ENCODE measurements at places on chromosomes 3 and 15.

GRCh38 chr3:105360003-105360402 is 6.7 kb upstream of the ALCAM start:
- no peak for DNase-seq

GRCh38 chr3:54223063-54223462 is 100.7 kb downstream of the CACNA2D3 start:
- no peak for DNase-seq

GRCh38 chr3:143170074-143170473 is 50.5 kb downstream of the CHST2 start:
- DNase-seq: no peak

DNA sequence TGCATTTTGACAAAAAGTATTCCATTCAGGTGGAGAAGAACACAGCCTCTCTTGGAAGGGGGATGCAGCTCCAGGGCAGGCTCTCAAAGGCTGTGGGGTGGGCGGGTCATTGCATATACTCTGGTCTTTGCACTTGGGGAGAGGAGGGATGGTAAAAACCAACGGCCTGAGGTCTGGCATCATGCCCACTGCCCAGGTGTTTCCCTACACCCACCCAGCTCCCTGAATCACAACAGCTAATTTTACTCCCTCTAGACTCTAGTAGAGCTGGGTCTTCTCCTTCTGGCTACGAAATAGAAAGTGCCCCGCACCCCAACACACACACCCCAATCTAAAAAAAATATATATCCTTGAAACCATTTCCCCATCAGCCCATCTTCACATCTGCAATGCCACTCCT is 1.0 kb downstream of the MYLK start:
- DNase-seq: no peak

GRCh38 chr15:22979238-22980188 is 655 bp downstream of the CYFIP1 start:
- DNase-seq: no peak

DNA sequence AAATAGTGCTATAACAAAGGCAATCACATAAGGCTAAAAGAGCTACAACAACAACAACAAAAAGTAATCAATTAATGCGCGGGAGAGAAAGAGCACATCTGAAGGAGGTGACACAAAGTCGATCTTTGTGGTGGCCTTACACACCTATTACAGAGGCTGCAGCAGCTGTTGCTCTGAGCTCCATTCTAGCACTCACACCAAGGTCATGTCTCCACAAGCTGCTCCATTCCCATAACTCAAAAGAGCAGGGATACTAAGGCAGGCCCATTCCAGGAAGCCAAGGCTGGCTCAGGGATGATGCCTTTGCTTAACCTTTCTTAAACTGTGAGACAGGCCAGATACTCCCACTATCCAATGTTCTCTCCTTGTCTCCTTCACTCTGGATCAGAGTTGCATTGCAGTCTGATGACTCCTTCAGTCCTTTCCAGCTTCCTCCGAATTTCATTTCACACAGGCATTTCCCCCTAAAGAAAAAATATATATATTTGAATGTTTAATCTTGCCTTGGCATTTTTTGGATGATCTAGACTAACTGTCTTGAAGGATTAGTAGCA is 52.7 kb downstream of the SNTN start:
- no peak for DNase-seq

GRCh38 chr3:153029350-153029749 is 132.7 kb upstream of the RAP2B start:
- no peak for DNase-seq

- no peak for DNase-seq
These were observed 19.2 kb upstream of the MORF4L1 start for GRCh38 chr15:78853500-78853899.

DNA sequence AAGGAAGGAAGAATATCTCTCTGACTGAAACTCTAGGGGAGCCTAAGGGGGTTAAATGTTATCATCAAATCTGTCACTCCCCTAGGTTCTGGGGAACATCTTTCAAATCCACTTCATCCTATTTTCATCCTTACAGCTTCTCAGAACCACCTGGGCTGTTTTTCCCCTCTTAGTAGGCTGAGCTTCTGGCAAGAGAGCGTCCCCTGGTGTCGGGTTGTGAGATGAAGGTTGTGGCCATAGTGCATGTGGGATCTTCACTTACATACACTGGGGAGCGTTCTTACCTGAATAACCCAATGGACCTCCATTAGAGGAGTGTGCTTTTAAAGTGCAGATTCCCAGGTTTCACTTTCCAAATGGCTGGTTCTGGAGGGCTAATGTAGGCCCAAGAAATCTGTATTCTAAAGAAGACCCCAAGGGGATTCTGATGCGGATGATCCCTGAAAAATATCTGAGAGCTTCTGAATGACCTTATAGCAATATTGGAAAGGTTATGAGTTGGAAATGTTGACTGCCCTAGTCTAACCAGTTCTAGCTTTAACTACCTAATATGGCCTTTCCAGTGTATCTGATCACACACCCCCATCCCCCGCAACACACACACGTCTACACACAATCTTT is 663.7 kb downstream of the AGBL1 start:
- no peak for DNase-seq

GRCh38 chr3:18024715-18025114 is 282.3 kb upstream of the TBC1D5 start:
- no peak for DNase-seq

- no peak for DNase-seq
These were observed 107.9 kb downstream of the LRIG1 start for GRCh38 chr3:66392966-66393332.

GRCh38 chr15:71545223-71545760 is 265.1 kb upstream of the NR2E3 start:
- no peak for DNase-seq

DNA sequence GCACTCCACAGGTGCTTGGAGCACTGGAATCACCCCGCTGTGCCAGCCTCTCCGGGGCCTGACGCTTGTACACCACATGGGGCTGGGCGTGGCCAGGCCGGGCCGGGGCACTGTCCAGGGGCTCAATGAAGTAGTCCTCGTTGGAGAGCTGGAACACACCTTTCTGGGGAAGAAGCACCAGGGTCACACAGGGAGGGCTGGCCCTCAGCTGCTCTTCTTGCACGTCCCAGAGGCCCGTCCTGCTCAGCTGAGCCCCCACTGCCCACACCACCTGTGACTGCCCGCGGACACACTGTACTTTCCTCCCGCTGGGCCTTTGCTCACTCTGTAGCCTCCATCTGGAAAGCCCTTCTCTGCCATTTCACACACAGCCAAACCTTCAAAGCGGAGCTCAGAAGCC is 13.3 kb downstream of the ADAMTS7 start:
- DNase-seq: no peak

DNA sequence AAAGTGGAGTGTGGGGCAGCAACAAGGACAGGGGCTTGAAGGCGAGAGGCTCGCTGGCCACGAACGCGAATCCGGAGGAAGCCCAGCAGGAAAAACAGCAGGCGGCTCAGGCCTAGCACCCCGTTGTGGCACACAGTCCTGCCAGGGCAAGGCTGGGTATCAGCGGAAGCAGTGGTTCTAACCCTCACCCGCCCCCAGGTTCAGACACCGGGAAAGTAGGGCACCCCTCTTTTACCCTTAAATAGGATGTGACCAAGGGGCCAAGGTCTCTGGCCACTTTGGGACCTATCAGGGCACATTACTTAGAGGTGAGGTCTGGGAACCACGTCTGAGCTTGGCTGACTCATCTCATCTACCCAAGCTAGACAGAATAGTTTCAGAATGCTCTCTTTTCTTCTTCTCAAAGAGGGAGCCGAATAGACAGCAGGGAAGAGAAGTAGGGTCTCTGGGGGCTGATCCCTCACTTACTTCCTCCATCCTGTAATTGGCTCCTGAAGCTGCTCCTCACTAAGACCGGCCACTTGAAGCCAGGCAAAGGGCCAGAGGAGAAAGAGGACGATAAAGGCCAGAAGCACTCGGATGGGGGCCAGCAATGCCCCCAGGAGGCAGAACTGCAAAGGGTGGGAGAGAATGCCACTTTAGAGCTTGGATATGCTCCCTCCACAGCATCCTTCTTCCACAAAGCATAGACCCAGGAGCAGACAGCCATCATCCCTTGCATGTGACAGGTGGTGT is 1.7 kb downstream of the LPCAT4 start:
- DNase-seq: no peak

- no peak for DNase-seq
These were observed 65.0 kb downstream of the MYO5A start for GRCh38 chr15:52463638-52464037.

GRCh38 chr15:89321521-89322410 is 12.9 kb downstream of the POLG start:
- no peak for DNase-seq

GRCh38 chr3:119604878-119605277 is 7.2 kb downstream of the PLA1A start:
- no peak for DNase-seq

GRCh38 chr3:58626841-58627569 is 39.6 kb downstream of the FAM3D start:
- no peak for DNase-seq

- DNase-seq: no peak
These were observed 79.1 kb downstream of the FOXP1 start for GRCh38 chr3:71504250-71505036.

GRCh38 chr3:101950510-101950909 is 101.2 kb downstream of the NFKBIZ start:
- DNase-seq: no peak

DNA sequence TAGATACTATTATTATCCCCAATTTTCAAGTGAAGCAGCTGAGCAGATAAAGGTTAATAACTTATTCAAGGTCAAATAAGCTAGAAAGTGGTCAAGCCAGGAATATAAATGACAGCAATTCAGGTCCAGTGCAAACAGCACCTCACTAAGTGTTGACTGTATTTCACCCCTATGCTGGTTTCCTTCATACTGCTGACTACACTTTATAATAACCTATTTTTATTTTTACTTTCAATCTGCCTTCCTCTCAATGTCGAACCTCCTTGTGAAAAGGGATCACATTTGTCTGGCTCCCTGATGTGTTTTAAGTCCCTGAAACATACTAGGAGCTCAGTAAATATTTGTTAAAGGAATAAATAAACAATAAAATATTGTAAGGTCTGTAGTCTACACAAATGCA is 146.1 kb downstream of the NAALADL2 start:
- DNase-seq: no peak

DNA sequence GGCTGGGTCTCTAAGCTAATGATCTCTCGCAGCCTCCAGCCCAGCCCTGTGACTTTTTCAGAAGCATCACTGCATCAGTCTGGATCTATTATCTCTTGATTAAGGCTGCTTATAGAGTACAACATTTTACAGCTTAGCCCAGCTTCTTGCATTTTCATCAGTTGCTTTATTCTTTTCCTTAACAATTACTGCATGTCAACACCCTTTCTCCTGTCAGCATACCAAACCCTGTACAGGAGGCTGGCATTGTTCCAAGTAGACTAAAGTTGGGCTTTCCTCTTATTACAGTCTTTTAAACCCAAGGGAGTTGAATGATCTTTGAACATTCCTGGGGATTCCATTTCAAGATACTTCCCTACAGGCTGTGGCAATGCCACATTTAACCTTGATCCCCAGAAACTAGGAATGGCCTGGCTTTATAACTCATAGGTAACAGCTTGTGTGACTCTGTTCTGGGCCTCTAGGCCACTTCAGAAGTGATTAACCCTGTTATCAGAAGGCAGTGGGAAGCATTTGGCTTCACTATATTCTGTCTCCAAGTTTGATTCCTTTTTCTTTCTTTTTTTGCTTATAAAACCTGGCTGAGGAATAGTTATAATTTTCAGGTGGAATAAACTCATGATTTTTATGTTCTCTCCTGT is 182.9 kb downstream of the KCNMB2 start:
- DNase-seq: no peak

DNA sequence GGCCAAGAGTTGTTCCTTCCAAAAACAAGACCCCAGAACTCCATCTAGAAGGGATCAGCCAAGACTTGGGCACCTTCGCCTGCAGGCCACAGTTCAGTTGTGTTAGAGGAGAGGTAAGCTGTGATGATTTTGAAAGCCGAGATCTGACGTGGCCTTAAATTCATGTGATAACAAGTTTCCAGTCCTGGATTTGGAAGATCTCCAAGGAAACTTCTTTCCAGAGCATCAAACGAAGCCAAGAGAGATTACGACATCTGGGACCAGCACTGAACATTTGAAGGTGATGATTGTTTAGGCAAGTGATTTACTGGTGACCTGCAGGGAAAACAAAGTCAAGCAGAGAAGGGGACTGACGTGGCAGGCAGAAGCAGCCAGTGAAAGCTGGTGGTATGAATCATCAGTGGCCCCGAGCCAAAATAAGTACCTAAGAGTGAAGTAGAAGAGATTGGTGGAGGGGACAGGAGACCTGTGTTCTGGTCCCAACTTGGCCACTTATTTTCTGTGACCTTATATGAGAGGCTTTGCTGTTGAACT is 339.0 kb upstream of the PROK2 start:
- DNase-seq: no peak

DNA sequence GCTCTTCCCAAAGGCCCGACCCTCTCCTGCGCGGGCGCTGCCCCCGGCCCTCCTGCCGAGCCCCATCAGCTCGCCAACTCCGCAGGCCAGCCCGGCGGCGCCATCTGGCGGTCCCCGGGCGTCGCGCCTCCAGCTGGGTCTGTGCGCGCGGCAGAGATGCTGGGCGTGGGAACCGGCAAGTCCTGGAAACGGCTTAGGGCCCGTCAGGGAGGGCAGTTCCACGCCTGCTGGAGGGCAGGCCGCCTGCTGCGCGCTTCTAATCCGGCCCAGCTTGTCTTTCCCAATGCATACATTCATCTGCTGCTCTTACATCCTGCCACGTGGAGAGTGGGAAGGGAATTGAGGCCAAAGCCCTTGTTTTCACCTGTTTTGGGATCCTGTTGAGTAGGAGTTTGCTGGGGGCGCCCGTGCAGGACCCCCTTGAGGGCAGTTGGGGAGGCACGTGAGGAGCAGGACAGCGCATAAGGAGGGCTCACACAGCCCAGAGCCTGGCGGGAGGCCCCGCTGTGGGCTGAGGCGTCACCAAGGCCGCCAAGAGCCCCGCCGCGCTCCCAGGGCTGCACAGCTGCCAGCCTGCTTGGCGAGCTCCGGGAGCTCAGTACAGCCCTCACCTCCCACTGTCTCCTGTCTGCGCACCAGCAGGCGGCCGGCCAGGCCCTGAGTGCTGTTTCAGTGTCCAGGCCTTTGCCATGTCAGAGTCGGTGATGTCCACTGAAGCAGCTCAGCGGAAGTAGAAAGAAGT is 165.6 kb downstream of the NSMCE3 start:
- no peak for DNase-seq

- no peak for DNase-seq
These were observed 8.4 kb downstream of the ACOX2 start for GRCh38 chr3:58528629-58529028.

DNA sequence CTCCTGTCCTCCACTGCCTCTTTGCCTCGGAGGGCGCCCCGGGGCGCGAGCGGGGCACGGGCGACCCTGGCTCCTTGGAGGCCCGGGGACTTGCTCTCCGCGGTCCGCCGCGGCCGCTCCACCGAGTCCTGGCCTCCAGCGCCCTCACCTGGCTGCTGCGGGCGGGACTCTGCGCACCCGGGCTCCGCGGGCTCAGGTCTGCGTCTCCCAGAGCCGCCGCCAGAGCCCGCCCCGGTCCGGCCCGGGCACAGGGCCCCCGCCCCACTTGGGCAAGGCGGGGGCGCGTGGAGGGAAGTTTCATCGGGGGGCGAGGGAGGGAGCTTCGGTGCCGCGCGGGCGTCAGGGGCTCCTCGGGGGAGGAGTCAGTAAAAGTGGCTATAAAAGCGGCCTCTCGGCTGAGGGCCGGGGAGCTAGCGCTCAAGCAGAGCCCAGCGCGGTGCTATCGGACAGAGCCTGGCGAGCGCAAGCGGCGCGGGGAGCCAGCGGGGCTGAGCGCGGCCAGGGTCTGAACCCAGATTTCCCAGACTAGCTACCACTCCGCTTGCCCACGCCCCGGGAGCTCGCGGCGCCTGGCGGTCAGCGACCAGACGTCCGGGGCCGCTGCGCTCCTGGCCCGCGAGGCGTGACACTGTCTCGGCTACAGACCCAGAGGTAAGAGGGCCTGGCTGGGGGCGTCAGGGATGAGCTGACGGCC is at the start of gene CEMIP:
TSS of gene CEMIP (plus strand) at position 407 of the 694 bp plus-strand sequence. CDS start 94,510 bp downstream, outside the sequence.
- DNase-seq: no peak

GRCh38 chr3:38122712-38123290 is 14.1 kb downstream of the ACAA1 start:
- DNase-seq: no peak
